ENCODE measurements at places on chromosomes 4 and X.

DNA sequence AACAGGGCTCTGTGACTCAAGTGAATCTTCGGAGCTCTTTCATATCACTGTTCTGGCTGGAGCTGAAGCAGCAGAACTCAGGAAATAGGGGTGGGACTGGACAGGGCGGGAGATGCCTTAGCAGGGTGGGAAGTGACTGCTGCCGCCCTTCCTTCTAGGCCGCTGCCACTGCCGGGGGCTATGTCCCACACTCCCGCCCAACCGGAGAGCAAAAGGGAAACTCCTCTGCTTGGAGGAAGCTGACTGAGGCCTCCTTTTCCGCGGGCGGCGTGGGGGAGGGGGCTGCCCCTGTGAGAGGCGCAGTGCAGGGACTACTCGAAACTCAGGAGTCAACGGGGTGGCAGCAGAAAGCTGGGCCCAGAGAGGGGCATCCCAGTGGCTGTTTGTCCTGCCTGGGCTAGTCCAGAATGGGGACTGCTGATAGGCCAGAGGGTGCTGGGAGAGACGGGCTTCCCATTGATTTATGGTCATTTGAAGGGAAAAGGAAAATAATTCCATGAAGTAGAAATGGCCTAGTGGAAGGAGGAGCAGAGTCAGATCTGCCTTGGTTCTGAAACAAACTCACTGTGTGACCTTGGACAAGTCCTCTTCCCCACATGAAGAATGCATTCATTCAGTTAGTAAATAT, 36.9 kb downstream of the STARD8 start:
- DNase-seq = no peak

GRCh38 chr4:176957353-176958118, 164.8 kb upstream of the VEGFC start:
- no peak for DNase-seq

DNA sequence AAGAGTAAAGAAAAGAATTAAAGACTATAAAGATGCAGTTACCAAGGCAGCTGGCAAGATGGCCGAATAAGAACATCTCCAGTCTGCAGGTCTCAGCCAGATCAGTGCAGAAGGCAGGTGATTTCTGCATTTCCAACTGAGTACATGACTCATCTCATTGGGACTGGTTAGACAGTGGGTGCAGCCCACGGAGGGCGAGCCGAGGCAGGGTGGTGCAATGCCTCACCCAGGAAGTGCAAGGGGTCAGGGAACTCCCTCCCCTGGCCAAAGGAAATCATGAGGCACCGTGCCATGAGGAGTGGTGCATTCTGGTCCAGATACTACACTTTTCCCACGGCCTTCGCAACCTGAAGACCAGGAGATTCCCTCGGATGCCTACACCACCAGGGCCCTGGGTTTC, 20.5 kb downstream of the SPIN4 start:
- no peak for DNase-seq

- no peak for DNase-seq
These were observed 47.1 kb upstream of the CITED1 start for GRCh38 chrX:72352786-72353185.

DNA sequence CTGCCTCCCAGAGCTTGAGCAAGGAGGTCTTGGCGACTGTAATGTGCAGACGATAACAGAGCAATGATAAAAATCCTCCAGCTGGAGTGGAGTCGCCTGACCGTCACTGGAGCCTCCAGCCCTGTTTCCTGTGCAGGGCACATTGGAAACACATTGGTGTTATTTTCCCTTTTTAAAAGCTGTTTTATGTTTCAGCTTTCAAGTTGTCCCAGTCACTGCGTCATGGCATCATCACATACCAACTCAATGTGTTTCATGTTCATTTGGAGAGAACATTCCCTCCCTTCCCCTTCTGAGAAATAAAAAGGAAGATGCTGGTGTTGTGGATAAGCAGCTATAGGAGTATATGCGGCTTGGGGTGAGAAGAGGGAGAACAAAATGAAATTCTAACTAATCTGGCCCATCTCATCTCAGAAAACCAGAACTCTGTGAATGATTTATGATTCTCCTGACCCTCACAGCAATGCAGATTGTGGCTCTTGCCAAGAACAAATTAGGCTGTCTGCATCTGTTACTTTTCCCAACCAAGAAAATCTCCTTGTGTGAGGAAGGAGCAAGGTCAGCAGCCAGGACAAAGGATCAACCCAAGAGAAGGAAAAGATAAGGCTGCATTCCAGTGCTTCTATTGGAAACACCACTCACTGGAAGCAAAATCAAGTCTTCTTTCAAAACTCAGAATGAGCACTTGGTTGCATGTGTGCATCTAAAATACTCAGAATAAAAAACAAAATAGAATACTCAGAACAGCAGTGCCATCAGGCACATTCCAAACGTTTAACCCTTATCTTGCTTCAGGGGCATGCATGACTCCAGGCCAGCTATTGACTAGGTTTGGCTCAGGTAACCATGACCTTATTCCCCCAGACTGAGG, 134.4 kb downstream of the RASL11B start:
- no peak for DNase-seq

DNA sequence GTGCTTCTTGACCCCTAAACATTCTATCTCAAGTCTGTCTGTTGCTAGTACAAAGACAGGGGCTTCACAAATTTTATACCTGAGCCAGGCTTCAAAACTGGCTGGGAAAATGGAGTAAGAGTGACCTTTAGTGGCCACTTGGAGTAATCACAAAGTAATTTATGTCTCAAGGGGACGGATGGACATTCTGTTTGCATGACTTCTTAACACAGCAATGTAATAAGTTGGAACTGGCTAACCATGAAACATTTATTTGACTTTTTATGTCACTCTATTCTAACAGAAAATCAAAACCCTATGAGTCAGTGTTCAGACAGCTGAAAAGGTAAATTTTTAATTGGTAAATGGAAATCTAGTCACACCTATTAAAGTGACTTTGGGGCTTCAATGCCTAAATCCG, 600.6 kb downstream of the ANKRD50 start:
- DNase-seq = no peak

GRCh38 chrX:24594501-24594900, 52.6 kb downstream of the PCYT1B start:
- no peak for DNase-seq

- no peak for DNase-seq
These were observed 26.2 kb downstream of the MTM1 start for GRCh38 chrX:150594584-150594983.

DNA sequence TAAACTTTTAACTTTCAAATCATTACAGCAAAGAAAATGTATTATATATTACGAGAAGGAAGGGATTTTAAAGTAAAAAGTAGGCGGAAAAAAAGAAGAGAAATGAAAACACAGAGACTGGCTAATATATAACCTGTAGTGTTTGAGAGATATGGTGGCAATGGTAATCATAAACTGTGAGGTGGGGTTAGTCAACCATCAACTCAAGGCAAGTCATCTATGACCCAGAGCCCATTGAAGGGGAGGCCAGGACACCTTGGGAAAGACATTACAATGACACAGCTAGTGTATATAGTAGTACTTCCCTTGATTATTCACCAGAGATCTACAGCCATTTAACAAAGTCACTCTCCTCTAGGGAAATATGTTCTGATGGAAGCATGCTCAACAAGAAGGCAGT, 423.9 kb upstream of the PITX2 start:
- no peak for DNase-seq

- no peak for DNase-seq
These were observed 41.9 kb downstream of the WWC2 start for GRCh38 chr4:183140911-183141320.

- DNase-seq = no peak
These were observed 23.5 kb downstream of the CD99 start for GRCh38 chrX:2714551-2714950.

- DNase-seq = no peak
These were observed 332.0 kb downstream of the NR3C2 start for GRCh38 chr4:148110169-148110568.

GRCh38 chr4:5865896-5866599, 26.8 kb downstream of the CRMP1 start:
- DNase-seq = no peak

DNA sequence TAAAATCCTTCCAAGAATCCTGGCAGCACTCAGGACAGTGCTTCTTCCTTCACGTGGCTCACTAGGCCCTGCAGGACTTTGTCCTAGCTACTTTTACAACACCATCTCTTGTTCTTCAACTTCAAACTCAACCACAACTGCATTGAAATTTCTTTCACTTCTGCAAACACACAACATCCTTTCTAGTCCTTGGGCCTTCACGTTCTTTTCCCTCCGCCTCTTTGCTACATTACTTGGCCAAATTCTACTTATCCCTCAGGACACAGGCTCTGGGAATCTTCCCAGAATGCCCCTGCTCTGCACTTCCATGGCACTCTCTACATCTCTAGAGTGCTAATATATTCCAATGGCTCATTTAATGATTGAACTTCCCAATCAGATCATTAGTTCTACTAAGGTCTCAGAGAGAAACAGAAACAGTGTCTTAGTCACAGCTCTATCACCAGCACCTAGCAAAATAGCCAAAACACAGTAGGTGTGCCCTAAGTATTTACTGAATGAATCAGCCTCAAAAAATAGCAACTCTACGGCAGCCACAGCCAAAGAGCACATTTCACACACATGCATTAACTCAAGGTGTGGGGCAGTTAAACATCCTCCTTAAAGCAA, 73.3 kb downstream of the MANBA start:
- DNase-seq = no peak

- DNase-seq = no peak
These were observed 31.6 kb downstream of the SH3KBP1 start for GRCh38 chrX:19855700-19856381.

DNA sequence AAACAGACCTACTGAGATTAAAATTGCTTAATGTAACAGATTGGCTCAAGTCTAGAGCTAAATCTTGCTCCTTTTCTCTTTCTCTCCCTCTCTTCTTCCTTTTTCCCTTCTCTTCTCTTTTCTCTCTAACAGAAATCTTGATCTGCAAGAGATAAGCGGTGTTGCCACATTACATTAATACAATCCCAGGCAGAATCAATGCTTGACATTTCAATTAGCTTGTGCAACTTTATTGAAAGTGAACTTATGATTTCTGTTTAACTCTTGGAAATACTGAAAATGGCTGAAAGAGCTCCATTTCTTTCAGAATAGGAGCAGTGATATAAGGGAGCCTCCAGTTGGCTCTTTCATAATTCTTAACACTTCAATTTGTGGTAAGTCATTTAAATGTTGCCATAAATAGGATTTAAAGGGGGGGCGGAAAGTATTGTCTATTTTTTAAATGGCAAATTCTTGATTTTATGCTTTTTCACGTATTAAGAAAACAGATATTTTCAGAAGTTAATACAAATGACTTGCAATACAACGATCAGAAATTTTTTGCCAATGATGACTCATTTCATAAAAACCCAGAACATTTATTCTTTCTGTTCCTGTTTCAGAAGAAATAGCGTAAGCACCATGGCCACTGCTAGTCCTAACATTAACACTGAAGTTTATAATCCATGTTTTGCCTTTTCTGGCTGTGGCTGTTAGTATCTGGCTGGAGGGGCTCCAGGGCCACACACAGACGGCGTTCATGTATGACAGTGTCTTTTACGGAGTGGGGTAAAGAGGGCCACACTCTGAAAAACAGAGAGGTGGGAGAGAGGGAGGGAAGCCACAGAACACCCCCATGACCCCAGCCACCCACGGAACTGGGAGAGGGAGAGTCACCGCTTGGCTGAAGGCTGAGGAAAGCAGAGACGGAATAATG, 115.7 kb upstream of the FAT1 start:
- no peak for DNase-seq

DNA sequence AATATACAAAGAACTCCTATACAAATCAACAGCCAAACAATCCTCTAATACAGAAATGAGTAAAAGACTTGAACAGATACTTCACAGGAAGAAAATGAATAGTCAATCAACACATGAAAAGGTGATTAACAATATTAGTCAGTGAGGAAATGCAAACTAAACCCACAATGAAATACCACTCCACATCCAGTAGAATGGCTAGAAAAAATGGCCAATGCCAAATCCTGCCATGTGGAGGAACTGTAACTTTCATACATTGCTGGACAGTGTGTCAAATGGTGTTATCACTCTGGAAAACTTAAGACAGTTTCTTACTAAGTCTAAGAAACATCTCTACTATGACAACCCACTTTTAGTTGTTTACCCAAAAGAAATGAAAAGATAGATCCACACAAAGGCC, 59.5 kb downstream of the NSG1 start:
- no peak for DNase-seq

DNA sequence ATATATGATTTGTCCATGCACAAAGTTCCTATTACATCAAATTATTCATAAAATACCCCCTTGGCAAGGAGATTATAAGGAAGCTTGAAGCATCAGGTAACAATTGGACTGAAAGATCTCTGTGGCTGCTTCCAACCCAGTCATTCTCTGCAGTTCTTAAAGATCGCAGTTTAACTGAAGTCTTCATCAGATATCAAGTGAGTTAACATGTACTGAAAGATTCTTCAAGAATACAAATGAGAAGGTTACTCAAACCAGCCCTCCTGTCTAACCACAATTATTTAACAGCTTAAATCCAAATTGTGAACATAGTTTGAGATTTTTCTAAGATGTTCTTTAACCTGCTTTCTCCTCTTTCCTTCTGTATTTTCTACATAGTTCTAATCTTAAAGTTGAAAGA, 56.1 kb downstream of the SLC10A7 start:
- no peak for DNase-seq

DNA sequence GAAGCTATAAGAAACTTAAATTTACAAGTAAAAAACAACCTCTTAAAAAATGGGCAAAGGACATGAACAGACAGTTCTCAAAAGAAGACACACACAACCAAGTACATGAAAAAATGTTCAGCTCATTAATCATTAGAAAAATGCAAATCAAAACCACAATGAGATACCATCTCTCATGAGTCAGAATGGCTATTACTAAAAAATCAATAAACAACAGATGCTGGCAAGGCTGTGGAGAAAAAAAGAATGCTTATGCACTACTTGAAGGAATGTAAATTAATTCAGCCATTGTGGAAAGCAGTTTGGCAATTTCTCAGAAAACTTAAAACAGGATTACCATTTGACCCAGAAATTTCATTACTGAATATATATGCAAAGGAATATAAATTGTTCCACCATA, 666.3 kb upstream of the GRIA3 start:
- no peak for DNase-seq

GRCh38 chr4:88719381-88719780, 21.8 kb upstream of the NAP1L5 start:
- no peak for DNase-seq

GRCh38 chrX:100217547-100217946, 192.5 kb downstream of the PCDH19 start:
- no peak for DNase-seq

DNA sequence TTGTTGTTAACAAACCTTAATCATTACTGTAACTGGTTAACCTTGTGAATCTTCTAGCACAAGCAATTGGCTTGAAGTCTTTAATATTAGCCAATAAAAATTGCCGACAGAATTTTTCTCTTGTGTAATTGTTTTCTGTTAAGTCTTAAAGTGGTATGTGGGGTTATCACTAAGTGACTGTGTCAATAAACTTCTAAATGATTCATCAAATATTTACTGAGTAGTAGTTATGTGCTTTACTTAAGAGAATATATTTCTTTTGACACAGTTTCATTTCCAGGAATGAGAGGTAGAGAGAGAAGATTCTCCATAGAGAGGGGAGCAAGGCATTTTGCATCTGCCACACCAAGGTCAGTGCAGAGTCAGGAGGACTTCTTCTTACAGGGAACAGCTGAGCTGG, 2361.6 kb upstream of the AGA start:
- no peak for DNase-seq
